ENCODE measurements at places on chromosomes 16 and 17. TPM values are rescaled to one million over a fixed set of nuclear protein-coding genes. Genes with fewer than 3 reads are reported as not detected.
A peak's percentile ranks its signal among the peaks of the same experiment; 100 is the strongest.

GRCh38 chr16:14500791-14501190 is 129.3 kb downstream of the PARN start:
- no peak for DNase-seq

DNA sequence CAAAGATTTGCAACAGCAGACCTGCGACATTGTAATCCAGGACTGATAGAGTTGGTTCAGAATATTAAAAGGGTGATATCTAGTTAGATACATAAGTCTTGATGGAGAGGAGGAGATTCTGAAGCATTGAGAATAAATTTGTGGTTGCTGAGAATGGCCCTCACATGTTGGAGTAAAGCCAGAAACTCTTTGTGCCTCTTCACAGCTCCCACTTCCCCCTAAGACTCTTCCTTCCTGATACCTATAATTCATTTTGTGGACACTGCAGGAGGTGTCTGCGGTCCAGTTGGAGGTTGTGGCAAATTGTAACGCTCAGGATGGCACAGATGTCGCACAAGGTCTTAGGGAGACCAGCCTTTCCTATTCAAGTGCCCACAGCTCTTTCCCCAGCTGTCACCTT is 17.5 kb downstream of the WWOX start:
- no peak for DNase-seq

DNA sequence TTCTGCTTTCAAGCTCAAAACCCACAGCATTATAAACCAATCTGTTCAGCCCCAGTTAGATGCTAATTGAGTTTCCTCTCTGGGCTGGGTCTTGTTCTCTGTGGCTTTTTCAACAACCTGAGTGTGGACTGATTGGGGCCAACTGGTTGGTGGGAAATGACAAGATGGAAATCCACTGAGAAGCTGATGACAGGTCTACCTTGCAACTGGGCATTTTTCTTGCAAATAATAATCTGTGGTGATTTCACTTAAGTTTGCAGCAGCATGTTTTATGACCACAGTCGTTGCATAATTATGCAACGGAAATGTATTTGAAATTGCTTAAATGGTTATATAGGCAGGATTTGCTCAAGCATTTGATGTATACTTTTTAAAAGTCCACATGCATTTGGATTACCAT is 69.9 kb downstream of the AKAP1 start:
- no peak for DNase-seq

DNA sequence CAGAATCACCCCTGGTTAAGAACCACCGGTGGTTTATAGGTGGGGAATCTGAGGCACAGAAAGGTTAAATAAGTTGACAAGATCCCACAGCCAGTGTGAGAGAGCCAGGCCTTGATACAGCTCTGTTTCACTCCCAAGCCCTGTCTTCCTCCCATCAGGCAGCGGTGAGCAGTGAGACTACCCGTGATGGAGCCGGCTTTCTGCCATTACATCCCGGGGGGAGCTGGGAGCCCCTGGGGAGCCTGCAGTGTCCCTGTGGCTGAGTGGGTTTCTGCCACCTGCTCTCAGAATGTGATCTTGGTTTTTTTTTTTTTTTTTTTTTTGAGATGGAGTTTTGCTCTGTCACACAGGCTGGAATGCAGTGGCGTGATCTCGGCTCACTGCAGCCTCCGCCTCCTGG is 66.4 kb downstream of the ABCC1 start:
- DNase-seq: no peak

GRCh38 chr17:47188271-47188875 is 722 bp downstream of the CDC27 start:
- no peak for DNase-seq

- DNase-seq: no peak
These were observed 995.5 kb upstream of the GOT2 start for GRCh38 chr16:59729613-59730012.

DNA sequence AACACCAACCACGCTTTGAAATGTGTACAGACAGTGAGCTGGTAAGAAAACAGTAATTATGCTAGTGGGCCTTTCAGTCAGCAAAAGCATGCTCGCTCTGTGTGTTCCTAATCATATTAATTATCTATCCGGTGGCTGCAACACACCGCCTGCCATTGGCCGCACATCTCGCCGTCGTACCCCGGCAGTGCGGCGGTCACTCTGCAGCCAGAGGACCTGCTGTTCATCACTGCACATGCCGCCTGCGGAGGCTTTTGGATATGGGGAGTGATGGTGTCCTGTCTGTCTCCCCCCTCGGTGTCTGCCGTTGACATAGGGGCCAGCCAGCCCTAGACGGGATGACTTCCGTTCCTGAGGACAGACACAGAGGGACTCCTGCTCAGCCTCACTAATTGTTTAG is 68.5 kb downstream of the RPA1 start:
- DNase-seq: no peak

- no peak for DNase-seq
These were observed 32.4 kb downstream of the WWP2 start for GRCh38 chr16:69794486-69794885.

DNA sequence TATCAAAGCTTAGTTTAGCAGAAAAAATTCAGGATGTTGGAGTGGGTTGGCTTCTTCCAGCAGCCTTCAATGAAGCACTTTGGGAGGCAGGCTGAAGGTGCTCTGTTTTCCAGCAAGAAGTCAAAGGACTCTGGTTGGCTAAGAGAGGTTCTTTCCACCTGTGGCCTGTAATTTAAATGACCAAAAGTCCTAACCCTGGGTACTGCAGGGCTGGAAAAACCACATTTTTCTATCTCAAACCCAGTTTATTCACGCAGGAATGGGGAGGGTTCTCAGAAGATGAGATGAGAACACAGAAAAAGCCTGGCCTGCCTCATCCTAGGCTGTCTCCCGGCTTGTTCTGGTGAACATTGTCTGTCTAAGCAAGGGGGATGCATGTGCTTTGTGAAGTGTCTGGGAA is 68.6 kb upstream of the ZFHX3 start:
- DNase-seq: no peak

DNA sequence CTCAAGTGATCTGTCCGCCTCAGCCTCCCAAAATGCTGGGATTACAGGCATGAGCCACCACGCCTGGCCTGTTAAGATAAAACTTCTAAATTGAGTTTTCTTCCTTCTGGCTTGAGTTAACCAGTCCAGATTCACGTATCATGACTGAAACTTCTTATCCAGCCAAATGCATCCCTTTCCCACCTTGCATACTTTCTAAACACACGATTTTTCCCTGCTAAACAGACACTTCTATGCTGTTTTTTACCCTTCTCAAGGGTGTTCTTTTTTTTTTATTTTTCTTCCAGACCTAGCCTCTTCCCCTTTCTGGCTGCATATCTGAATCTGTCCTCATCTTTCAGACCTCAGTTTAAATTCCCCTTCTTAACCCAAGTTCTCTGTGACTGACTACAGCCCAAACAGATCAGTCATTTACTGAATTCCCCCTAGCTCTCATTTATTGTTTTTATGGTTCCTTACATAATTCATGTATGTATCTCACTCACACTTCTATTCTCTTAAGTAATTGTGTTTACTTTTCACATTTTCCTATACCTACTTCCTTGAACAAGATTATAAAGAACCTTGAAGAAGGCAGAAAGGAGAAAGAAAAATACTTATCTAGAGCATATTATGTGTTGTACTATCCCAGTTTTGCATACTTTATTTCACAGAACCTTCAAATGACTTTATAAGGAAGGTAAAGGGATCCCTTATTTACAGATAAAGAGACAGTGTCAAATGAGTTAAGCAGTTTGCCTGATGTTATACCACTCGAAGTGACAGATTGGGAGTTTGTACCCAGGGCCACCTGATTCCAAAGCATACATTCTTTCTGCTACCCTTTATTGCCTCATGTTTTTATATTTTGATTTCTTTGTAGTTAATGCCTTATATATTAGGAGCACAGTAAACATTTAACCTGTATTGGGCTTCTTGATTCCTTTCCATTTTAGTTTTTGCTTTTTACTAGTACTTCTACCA is 5.2 kb downstream of the EVI2B start:
- no peak for DNase-seq

DNA sequence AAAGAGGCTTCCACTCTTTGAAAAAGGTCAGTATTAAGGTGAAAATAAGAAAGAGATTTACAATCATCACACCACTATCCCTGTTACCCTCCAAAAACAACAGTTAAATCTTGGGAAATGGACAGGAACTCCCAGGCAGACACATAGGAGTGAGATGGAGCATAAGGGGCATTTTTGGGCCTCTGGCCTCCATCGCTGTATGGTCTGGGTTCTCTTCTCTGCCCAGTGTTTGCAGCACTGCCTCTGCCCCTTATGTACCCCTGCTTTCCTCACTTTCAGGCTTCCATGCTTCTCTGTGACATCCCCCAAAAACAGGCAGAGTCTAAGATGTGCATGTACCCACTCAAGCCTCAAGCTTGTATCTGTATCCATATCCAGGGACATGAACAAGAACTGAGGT is 630 bp upstream of the HOXB2 start:
- no peak for DNase-seq

GRCh38 chr16:79623062-79623461 is 22.5 kb upstream of the MAF start:
- no peak for DNase-seq

- no peak for DNase-seq
These were observed 3.4 kb downstream of the SLC16A5 start for GRCh38 chr17:75090871-75091854.

GRCh38 chr16:71297341-71297634 is 8.1 kb upstream of the CMTR2 start:
- DNase-seq: no peak

DNA sequence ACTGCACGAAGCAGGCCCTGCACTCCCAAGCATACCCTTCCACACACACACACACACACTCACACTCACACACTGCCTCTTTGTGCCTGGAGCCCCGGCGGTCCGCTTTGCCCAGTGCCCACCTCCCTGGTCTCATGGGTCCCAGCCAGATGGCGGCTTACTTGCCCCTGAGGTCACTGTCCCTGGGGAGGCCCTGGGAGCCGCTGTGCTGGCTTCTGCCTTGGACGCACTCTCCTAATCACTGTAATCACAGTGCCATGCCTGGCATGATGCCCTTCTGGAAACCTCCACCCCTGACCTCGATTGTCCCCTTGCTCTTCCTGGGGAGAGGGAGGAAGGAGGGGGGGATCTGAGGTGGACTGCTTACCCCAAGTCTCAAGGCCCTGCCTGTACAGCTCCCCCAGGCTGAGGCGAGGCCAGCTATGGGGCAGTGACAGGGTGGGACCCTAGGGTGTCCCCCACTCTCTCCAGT is 36.0 kb downstream of the ARHGAP23 start:
- DNase-seq: peak; percentile 58

GRCh38 chr17:1762901-1763898 is 1.3 kb downstream of the SERPINF1 start:
- DNase-seq: no peak

- no peak for DNase-seq
These were observed 9.3 kb downstream of the PRSS27 start for GRCh38 chr16:2710711-2711231.

DNA sequence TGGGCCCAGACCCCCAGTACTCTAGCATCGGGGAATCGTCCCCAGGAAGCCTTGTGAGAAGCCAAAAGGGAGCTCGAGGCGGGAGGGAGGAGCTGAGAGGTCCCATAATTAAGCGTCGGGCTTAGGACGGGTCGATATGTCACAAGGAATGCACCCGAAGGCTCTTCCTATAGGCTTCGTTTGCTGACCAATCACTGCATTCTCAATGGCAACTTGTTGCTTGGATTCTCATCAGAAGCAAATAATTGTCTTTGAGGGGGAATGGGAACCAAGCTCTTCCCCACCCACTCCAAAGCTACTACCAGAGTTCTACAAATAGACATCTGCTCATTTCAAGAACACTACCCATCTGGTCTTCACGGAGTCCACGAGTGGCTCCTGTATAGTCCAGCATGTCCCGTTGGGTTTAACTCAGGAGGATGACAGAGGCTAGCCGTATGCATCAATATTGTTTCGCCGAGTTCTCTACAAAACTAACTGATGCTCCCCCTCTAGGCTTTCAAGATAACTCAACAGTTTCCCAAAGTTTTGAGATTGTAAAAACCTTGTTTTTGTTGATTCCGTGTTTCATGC is 628 bp upstream of the BLMH start:
- no peak for DNase-seq

DNA sequence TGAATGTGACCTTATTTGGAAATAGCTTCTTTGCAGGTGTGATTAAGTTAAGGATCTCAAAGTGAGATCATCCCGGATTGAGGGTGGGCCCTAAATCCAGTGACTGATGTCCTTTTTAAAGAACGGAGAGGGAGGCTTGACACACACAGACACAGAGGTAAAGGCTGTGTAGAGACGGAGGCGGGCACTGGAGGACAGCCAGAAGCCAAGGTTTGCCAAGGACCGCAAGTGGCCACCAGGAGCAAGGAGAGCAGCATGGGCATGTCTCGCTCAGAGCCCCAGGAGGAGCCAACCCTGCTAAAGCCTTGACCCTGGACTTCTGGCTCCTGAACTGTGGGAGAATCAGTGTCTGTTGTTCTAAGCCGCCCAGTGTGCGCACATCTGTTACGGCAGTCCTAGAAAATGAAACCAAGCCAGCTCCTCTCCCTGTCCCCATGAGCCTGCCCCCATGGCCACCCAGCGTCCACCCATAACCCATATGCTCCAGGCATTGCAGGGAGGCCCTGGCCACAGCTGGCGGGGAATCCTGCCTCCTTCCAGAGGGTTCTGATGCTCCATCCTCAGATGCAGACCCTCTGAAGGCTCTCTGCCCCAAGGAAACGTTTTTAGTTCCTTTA is 15.2 kb downstream of the CNGB1 start:
- no peak for DNase-seq

DNA sequence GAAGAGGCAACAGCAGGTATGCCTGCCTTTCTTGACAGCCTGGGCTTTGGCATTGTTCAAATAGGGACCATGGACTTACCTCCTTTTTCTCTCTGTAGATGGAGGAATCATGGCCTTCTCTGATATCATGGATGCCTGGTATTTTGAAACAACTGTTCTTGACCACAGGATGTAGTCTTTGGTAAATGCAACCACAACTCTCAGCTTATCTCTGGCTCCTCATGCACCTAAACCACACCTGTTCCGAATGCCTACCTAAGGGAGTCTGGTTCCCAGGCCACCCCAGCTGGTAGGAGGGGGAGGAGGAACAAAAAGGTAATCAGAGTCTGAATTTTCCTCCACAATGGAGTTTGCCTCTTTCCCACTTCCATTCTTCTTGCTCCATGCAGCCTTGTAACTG is 18.8 kb downstream of the CDK5RAP3 start:
- DNase-seq: no peak

GRCh38 chr17:47803751-47804150 is 17.8 kb downstream of the OSBPL7 start:
- DNase-seq: no peak

- no peak for DNase-seq
These were observed 16.6 kb downstream of the LDHD start for GRCh38 chr16:75099738-75100602.

DNA sequence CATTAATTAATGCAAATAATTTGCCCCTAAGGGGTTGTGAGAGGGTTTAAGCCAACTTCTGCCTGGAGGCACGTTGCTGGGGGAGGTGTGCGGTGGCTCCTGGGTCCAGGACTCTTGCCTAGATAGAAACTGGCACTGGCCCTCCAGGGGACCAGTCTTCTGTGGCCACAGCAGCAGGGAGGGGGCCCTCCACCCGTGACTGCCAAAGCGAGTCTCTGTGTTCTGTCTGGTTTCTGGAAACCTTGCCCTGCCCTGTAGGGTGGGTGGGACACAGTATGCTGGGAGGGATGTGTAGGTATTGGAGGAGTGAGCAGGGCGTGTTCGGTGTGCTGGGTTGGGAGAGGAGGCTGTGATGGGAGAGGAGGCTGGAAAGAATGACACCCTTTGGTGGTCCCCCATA is 78.8 kb downstream of the TBC1D16 start:
- no peak for DNase-seq

The BIRC5 gene
- total RNA-seq: 14.5 TPM

The KRT15 gene
- total RNA-seq: not detected

The ANKS3 gene
- 43.5 TPM for total RNA-seq

The SCNN1G gene
- 0.39 TPM for total RNA-seq

The ATXN2L gene
- total RNA-seq: 261 TPM

The RETREG3 gene
- total RNA-seq: 88.2 TPM

The ABCC3 gene
- not detected for total RNA-seq

The JPT2 gene
- total RNA-seq: 72.9 TPM

The MAF gene
- total RNA-seq: 5.0 TPM

All from glutamatergic neuron (in vitro differentiated cells).